ENCODE measurements at places on chromosomes 4 and X.
A peak's percentile ranks its signal among the peaks of the same experiment; 100 is the strongest.

DNA sequence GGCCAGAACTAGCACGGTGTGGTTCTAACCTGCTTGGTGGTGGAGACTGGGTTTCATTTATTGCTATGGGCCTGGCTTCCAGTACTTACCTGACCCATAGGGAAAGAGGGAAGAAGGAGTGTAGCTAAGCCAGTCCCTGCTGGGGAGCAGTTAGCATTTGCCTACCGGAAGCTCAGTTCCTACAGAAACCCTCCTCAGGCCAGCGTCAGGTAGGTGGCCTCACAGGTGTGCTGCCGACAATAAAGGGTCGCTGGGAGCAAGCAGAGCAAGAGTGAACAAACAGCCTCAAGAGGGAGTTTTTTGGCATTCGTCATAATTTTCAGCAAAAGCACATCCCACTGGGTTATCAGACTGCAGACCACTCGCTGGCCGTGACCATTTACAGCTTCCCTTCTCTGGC, 740.6 kb upstream of the TENM3 start:
- no peak for DNase-seq

GRCh38 chrX:20435913-20436312, 169.2 kb upstream of the RPS6KA3 start:
- no peak for DNase-seq

DNA sequence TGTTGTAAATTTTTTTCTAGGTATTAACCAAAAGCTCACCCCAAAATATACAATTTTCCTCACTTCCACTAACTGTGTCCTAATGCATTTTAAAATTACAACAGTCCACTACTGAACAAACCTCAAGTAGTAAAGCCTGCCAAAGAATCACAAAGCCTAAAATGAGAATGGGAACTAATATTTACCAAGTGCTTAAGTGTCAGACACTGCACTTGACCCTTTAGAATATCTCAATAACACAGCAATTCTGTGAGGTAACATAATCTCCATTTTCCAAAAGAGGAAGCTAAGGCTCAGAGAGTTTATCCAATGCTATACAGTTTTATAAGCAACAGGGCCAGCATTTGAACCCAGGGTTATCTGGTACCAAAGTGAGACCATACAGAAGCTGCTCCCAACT, 4.9 kb downstream of the SLC9A7 start:
- DNase-seq: no peak

GRCh38 chr4:163603257-163603656, 108.8 kb downstream of the TMA16 start:
- no peak for DNase-seq

DNA sequence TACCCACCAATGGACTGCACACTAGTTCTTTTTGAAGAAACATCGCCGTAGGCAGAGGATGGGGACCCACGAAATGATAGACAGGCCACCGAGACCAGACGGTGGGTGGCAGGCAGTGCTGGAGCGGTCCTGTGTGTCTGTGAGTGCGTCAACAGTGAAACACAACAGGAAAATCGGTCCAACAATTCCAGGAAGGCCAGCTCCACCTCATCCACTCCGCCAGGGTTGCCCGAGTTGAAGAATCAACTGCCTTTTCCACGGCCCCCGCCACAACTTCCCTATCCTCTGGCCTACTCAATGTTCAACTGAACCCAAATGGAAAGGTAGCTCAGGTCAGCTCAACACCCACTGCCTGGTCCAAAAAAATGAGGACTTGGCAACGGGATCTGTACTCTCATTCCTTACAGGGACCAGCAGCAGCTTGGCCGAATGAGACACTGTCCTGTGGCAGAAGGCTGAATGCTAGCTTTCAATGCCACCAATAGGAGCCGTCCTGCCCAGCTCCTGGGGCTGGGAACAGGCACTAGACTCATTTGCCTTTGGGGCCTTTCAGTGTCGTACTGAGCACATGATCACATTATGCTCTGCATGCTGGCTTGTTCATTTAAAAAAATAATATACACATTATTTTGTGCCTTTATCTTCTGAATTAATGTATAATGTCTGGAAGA, 43.5 kb downstream of the MID1 start:
- no peak for DNase-seq

- no peak for DNase-seq
These were observed 1494.4 kb downstream of the STIM2 start for GRCh38 chr4:28354880-28355656.

DNA sequence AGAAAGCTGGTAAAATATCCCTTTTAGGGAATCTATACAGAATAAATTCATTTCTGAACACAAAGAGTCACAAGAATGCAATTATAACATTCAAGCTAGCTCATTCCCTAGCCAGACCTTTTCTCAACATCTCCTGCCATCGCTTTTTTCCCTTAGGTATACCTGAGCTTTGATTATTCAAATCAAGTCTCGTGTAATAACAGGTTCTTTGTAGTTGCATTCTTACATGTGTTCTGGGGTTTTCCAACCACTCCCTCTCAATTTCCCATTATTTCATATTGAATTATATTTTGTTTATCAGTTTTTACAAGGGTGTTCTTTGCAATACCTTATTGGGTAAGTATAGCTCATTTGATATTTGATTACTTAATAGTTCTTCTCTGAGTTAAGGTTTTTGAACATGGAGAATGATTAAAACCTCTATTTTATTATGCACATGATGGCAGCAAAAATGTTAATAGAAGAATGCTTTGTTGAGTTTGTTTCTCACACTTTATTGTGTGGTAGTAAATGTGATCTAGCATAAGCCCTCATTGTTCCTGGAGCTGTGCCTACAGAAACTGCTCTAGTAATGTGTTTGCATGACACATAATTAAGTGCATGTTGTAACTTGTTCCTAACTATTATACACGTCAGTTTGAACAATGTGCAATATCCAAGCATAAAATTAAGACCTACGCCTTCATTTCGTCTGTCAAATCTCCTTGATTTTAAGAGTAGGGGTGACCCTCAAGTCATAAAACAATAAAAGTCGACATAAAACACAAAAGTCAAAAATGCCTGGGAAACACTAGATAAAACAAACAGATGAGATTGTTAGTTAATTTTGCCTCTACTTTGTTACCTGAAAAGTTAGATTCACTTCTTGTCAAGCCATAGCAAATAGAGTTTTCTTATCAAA, 124.0 kb upstream of the POF1B start:
- DNase-seq: no peak

DNA sequence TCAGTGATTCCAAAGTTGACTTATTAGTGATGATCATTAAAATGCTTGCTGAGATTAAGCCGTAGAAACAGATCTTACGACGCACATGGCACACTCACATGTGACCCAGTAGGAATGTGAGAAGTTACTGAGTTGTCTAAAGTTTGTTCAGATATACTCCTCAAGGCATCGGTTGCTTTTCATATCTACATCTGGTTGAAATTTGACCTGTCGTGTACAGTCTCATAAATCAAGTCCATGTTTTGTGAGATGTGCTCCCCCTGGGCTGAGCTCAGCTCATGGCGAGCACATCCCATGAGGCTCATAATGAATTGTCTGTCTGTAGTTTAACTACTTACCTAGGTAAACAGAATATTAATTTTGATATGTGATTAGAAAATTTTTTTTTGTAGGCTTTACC, 67.0 kb downstream of the TNIP2 start:
- no peak for DNase-seq

GRCh38 chr4:152535360-152535902, 461 bp downstream of the FBXW7 start:
- no peak for DNase-seq

DNA sequence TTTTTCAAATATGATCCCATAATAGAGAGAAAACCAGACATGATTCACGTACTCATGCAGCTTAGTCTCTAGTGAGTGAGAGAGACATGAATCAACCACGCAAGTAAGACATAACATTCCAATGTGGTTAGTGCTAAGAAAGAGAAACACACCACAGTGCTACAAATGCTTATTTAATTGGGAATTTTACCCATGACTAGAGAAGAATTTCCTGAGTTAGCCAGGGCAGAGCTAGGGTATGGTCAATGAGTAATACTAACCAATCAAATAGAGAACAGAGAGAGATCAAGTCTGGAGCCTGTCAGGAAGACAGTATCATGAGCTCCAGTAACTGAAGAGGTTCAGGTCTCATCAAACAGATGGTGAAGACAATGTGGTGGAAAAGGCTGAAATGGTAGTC, 495.2 kb downstream of the PDGFC start:
- no peak for DNase-seq

DNA sequence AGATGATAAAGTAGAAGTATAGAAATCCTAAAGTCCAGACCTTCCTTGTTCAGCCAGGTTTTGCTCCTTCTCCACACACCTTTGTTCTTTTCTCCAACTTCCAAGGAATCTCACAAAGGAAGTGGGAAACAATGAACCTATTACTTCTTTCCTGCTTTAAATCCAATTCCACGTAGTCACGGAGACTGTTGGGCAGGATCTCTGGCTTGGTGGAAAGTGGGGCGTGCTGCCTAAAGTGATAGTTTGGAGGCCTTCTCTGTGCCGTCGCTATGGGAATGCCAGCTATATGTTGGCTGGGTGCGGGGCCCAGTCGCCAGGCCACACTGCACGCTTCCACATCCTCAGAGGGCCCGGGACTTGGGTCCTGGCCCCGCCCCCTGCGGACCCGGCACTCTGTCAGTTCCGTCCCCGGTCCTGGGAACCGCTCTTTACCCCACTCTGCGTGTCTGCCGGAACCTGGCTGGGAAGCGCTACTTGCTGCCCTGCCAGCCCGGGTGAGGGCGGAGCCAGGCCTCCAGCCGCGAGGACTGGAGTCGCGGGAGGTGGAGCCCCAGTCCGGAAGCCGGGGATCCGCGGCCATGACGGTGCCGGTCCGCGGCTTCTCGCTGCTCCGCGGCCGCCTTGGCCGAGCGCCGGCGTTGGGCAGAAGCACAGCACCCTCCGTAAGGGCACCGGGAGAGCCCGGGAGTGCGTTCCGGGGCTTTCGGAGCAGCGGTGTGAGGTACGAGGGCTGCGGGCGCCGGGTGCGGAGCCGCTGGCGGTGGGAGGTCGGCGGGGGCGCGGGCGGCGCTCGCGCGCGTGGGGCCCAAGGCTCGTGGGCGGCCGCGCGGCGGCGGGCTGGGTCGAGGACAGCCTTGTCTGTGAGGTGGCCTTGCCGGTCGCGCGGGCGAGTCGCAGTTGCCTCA, at the start of gene MTHFD2L:
Gene MTHFD2L (plus strand): TSS at position 558 of the 905 bp plus-strand sequence. CDS start 21 bp downstream, at position 579.
- peak; percentile 70 for DNase-seq

DNA sequence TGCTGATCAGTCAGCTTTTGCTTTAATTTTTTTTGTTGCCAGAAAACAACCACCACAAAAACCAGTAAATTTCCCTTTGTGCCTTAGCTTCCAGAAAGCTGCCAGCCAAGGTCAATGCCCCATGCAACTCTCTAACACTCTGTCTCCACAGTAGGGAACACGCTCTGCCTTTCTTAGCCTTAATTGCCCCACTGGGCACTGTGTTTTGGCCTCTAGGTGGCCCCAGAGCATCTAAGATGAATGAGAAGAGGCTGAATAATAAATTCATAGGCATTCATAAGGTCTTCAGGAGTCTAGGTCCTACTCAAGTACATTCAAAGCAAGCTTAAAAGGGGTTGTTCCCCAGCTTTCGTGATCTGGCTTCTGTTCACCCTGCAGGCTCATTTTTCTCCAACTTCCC, 57.7 kb upstream of the PASD1 start:
- no peak for DNase-seq

GRCh38 chr4:80576796-80577195, 241.3 kb downstream of the CFAP299 start:
- DNase-seq: no peak

DNA sequence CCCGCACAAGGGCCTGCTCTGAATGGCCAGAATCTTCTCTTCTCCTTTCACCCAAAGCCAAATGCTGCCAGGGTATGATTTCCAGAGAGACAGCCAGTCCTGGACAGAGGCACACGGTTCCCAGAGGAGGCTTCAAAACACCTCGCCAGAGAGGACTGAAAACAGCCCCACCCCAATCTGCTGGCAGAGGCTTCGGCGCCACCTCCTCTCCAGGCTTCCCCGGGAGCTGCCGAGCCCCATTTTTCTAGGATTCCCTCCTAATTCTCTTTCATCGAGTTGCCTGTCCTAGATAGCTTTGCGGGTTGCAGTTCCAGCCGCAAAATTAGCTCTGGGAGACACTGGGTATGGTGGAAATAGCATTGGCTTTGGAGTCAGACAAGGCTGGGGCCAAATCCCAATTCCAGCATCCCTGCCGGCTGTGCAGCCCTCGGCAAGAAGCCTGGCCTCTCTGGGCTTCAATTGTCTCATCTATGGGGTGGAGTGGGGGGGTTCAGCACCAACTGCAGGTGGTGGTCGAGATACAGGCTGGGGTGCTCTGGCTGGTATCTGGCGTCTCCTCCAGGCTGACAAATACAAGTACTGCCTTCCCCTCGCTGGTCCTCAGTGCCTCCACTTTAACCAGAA, 22.6 kb downstream of the PPP2R2C start:
- DNase-seq: no peak

- DNase-seq: no peak
These were observed 128.0 kb downstream of the DCLK2 start for GRCh38 chr4:150206265-150206664.

GRCh38 chr4:57065730-57066482, 44.3 kb downstream of the IGFBP7 start:
- DNase-seq: no peak

DNA sequence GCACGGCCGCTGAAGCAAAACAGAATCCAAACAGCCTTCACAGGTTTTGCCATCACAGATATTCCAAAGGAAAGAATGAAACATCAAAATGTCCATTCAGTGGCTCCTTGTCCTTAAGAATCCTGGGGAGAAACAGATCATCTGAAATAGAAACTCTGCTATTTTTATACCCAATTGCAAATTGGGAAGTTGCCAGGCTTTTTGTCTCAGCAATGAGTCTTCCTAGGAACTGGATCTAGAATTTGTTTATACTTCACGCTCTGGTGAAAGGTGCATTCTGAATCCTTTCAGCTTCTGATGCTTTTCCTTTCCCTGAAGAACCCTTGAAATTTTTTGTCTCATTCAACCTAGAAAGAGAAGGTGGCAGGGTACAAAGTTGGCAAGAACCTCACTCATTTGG, 218.9 kb downstream of the FBXW7 start:
- no peak for DNase-seq

- no peak for DNase-seq
These were observed 427.9 kb upstream of the SPANXN1 start for GRCh38 chrX:144819406-144819805.

- no peak for DNase-seq
These were observed 16.3 kb downstream of the RTL5 start for GRCh38 chrX:72115380-72115779.

GRCh38 chr4:83677656-83678055, 141.7 kb downstream of the GPAT3 start:
- DNase-seq: no peak

- no peak for DNase-seq
These were observed 14.3 kb downstream of the RRAGB start for GRCh38 chrX:55731826-55732225.

DNA sequence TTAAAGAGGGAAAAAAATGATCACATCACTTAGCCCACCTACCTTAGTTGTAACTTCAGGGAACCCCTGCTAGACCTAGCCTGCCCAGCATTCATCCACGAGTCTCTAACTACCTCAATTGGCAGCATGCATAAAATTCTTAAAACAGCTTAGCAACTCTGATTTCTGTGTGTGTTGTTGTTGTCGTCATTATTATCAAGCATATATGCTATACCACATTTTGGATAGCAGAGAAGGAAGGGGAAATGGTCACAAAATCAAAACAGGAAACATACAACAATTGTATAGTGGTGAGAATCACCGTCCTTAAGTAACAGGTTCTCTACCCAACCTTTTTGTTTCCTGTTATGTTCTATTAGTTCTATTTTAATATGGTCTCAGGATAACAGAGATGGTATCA, 2.7 kb upstream of the ACOT9 start:
- no peak for DNase-seq

- no peak for DNase-seq
These were observed 418 bp downstream of the TAB3 start for GRCh38 chrX:30888526-30889146.

- no peak for DNase-seq
These were observed 37.4 kb upstream of the HEPH start for GRCh38 chrX:66126662-66127061.

Measured in activated CD4-positive, alpha-beta T cell treated with anti-CD3 and anti-CD28 coated beads, Interleukin-2, amount 50 U/mL, for 24 hours (primary cell).